Activated T-cell treated with anti-CD3 and anti-CD28 coated beads for 4 hours (primary cell): ENCODE measurements at places on chromosomes 7 and 10.

DNA sequence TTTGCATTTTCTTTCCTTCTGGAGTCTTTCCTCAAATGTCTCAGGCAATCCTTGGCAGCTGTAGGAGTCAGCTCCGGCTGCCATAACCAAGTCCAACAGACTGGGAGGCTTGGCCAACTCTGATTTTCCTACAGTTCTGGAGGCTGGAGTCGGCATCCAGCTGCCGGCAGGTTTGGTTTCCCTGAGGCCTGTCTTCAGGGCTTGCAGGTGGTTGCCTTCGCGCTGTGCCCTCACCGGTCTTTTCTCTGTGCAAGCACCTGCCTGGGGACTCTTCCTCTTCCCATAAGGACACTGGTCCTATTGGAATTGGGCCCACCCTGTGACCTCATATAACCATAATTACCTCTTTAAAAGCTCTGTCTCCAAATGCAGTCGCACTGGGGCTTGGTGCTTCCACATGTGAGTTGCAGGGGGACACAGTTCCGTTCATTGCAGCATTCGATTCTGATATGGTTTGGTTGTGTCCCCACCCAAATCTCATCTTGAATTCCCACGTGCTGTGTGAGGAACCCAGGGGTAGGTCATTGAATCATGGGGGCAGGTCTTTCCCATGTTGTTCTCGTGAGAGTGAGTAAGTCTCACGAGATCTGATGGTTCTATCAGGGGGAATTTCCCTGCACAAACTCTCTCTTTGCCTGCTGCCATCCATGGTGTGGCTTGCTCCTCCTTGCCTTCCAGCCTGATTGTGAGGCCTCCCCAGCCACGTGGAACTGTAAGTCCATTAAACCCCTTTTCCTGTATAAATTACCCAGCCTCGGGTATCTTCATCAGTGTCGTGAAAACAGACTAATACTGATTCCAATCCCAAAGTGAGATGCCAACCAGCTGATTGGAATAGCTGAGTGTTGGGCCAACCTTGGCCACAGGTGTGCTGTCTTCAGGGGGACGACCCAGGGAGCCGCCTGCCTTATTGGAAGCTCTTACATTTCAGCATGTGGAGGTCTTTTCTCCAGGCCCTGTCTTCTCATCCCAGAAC, 7.9 kb downstream of the GALNTL5 start:
- no peak for DNase-seq

- DNase-seq: no peak
Measured at GRCh38 chr7:55048221-55048859, 29.5 kb downstream of the EGFR start.

GRCh38 chr10:51244309-51244708, 170.0 kb downstream of the PRKG1 start:
- no peak for DNase-seq

GRCh38 chr10:97633921-97634320, 621 bp upstream of the MORN4 start:
- no peak for DNase-seq

DNA sequence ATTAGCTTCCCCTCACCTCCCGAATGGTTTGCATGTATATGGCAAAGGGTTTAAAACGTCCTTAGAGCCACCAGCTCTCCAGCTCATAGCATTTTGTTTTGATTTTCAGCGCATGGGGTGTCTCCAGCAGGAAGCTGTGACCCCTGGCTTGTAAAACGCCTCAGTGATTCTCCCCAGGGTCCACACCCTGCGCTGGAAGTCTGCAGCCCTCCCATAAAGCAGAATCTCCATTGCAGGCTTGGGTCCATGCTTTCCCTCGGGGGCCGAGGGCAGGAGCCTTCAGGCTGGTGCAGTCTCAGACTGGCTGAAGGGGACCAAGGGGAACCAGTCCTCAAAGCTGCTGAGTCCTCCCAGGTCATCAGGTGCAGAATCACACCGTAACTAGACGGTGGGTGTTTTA, 109.7 kb downstream of the VIPR2 start:
- no peak for DNase-seq

GRCh38 chr10:8298896-8299570, 244.5 kb downstream of the GATA3 start:
- no peak for DNase-seq

- DNase-seq: no peak
Measured at GRCh38 chr7:1675673-1676549, 5.8 kb downstream of the ELFN1 start.

DNA sequence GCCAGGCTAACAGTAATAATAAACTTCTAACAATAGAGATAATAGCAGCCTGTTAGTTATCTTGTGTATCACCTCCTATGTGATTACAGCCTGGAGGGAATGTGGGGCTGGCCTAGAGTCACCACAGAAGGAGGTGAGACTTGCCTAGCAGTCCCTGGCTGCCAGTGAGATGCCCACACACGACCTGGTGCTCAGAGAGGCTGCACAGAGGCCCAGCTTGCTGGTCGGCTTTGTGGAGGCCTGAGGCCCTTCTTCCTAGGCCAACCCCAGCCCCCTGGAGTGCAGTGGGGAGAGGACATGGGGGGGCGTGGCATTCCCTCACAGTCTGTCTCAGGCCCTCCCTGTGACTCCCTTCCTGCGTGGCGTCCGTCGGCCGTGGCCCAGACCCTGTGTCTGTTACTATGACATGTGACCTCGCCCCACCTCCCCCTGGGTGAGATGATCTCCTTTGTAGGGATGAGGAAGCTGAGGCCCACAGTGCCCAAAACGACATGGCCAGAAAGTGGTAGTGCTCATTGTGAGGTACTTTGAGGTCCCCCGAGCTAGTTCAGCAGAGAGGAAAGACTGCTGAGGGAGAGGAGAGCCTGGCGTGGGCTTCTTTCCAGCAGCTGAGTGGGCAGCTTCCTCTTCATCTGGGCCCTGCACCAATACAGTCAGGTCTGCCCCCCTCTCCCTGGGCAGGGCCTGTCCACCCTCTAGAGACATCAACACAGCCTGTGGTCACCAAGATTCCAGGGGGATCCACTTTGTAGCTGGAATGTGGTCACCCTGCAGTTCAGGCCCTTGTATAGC, 29.7 kb downstream of the UNC5B start:
- DNase-seq: no peak

- DNase-seq: peak; percentile 3
Measured at GRCh38 chr7:24756545-24757352, 515 bp downstream of the GSDME start.

DNA sequence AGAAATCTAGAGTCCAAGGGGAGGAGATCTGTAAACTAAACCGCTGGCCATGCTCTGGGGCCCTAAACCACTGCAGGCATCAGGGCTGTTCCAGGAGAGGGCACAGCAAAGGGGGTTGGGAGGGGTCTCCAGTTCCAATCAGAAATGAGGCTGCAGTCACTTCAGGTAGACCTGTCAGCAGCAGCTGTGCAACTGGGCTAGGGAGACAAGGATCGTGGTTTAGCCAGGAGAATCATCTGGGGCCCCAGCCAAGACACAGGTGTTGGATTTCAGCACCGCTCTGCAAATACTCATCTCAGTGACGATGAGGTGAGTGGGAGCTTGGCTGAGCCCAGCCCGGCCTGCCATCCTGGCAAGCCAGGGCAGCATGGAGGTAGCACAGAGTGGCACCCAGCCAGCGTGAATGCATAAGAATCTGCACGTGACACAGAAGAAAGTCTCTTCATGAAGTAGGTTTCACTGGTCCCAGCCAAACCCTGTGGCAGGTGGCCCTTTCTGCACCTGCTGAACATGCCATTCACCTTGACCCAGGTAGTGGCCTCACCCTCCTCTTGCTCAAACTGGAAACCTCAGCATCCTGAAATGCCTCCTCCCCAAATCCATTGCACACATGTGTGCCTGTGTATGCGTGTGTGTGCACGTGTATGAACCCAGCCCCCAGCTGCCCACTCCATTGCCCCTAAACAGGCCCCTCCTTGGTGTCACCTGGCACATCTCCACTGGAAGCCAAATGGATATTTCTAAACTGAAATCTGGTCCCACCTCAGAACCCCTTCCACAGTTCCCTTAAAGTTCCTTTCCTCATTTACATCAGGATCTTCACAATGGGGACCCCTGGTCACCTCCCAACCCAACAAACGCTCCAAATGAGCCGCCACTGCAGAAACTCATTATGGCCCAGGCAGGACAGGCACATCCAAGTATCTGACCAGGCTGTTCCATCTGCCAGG, 9.6 kb downstream of the GPRIN2 start:
- no peak for DNase-seq

GRCh38 chr10:119209035-119209735, 1.8 kb downstream of the GRK5 start:
- peak; percentile 54 for DNase-seq

GRCh38 chr10:132742167-132742836, 43.6 kb downstream of the NKX6-2 start:
- DNase-seq: no peak

DNA sequence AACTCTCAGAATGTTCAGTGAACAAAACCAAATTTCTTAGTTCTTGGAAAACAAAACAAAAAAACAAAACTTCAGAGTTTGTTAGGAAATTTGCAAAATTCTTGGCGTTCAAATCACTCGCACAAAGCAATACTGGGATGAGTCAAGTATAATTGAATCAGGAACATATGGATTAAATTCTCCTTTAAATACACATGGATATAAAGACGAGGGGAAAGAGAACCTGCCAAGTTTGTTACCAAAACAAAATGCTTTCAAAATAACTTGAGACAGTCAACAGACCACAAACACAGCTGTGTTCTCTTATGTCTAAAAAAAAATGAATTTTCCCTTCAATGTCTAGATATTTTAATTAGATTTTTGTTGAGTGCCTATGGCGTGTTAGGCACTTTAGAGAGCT, 93.5 kb upstream of the MPP7 start:
- DNase-seq: no peak

DNA sequence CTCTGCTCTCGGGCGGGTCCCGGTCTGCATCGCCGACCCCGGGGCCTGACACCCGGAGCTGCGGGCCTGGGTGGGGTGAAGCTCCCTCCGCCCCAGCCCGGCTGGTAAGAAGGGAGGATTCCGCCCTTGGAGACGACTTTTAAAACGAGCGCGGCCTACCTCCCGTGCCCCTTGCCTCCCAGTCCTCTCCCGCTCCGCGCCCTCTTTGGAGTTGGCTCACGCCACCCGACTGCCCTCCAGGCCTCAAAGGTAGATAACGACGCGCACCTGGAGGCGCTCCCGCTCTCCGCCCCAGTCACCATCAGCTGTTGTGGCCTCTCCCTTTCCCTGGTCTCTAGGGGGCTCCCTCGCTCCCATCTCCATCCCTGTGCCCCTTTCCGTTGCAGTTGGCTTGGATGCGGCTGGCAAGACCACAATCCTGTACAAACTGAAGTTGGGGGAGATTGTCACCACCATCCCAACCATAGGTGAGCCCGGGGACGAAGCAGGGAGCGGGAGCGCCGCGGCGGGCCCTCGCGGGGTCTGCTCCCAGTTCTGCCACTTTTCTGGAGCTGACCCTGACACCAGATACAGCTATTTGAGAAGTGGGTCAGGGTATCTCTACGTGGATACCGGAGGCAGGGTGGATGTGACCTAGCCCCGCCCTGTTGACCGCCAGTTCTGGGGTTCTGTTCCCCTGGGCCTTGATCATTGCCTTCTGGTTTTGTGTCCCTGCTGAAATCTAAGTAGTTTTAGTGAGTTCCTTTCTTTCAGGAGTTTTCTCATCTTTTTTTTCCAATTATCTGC, 679 bp downstream of the ARF5 start:
- DNase-seq: peak; percentile 16

GRCh38 chr10:131810805-131811629, 89.8 kb upstream of the PPP2R2D start:
- DNase-seq: no peak

GRCh38 chr7:112938863-112939573, 147.6 kb downstream of the GPR85 start:
- DNase-seq: peak; percentile 17
